ENCODE measurements at places on chromosomes 13 and 19.

DNA sequence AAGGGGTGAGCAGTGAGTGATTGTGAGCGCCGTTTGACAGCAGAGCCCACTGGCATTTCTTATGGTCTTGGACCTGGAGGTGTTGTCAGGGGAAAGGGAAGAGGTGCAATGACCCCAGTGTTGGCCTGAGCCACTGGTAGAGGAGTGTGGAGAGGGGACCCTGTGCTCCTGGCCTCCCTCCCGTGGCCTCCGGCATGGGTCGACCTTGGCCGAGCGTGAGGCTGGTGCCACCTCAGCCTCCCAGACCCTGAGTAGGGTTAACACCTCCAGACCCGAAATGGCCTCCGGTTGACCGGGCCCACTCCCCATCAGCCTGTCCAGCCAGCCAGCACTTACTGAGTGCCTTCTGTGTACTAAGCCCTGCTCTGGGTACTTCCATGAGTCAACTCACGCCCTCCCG, 6.5 kb downstream of the TRAPPC5 start:
- DNase-seq = no peak

DNA sequence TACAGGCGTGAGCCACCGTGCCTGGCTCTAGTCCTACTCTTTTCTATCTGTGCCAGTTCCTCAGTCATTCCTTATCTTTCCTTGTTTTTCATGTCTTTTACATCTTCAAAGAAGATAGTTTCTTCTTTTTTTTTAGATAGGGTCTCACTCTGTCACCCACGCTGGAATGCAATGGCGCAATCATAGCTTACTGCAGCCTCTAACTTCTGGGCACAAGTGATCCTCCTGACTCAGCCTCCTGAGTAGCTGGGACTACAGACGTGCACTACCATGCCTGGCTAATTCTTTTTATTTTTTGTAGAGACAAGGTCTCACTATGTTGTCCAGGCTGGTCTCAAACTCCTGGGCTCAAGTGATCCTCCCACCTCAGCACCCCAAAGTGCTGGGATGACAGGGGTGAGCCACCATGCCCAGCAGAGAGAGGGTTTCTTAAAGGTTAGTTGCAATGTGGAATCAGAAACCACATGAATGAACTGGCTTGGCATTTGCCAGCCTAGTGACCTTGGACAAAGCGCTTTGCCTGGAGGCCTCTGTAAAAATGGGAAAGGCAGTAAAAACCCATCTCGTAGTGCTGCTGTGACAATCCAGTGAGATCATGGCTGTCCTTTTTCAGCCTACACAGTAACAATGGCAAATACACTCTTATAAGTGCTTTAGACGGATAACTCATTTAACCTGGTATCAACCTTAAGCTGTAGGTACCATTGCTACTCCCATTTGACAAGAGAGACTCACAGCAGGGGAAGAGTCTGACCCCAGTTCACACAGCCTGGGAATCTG, 3.9 kb downstream of the ACP7 start:
- DNase-seq = no peak

DNA sequence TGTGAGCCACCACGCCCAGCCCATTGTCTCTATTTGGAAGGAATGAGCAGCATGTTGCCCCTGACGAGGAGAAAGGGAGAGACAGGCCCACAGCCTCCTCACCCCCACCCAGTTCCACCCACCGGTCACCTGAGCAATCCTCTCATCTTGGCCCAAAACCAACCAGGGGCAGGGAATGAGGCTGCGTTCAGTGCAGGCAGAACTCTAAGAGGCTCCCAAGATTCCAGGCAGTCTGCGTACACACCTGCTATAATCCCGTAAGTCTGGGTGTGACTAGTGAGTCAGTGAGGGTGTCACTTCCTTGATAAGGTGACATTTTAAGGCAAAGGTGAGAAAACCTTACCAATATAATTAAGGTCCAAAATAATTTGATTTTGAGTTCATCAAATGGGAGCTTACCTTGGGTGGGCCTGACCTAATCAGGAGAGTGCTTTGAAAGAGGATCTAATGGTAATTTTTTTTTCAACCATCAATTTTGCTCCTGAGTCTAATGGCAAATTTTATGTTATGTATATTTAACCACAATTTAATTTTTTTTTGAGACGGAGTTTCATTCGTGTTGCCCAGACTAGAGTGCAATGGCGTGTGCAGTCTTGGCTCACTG, 26.9 kb upstream of the KLF2 start:
- DNase-seq = no peak

DNA sequence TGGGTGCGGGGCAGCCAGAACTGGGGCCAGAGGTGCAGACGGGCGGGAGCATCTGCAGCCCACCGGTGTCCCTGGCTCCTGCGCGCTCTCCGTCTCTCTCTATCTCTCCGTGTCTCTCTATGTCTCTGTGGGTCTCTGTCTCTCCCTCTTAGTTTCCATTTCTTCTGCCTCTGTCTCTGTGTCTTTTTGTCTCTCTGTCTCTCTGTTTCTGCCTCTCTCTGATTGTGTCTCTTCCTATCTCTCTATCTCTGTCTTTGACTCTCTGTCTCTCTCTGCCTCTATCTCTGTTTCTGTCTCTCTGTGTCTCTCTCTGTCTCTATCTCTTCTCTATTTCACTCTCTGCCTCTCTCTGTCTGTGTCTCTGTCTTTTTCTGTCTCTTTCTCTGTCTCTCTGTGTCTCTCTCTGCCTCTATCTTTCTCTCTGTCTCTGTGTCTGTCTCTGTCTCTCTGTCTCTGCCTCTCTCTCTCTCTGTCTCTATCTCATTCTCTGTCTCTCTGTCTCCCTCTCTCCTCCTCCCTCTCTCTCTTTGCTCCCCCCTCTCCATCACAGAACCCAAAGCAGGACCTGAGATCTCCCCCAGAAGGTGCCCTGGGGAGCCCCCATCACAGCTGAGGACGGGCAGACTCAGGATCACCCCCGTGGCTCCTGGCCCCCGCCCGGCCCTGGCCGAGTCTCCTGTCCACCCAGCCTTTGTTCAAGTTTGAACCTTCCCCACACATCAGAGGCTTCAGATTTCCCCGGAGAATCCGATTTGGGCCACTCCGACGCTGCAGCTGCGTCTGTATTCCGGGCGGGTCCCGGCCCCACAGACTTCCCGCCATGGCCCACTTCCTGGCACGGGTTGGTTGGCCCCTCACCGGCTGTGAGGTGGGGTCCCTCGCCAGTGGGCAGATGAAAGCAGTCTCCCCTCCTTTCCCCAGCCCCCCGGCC, 48.6 kb upstream of the TCF3 start:
- no peak for DNase-seq

DNA sequence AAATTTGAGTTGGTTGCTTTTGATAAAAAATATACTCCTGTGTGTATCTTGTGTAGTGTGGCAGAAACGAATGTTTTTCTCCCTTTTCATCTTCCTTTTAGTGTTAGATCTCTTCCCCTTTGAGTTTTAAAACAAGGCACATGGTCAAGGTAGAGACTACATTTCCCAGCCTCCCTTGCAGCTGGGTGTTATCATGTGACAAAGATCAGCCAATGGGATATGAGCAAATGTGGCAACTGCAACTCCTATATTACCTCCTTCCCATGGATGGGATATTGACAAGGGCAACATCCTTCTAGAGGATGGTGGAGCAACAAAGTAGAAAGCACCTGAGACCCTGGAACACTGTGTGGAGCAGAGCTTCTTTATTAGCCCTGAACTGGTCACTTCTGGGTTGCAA, 42.4 kb downstream of the ADGRE3 start:
- DNase-seq = no peak

DNA sequence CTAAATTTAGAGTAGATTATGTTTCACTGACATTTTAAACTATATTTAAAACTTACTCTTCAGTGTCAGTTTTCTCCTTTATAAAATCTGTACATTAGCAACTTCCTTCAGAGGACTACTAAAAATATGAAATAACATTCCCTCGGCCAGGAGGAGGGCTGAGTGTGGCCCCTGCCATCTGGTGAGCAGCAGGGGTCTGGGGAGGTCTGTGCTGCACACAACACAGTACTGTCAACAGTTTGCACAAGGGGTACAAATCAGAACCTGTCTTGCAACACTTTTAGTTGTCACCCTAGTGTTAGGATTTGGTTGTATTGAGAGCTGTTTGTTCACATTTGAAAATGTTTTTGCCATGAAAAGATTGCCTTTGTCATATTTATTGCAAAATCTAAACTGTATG, 48.9 kb downstream of the TPP2 start:
- no peak for DNase-seq

- DNase-seq = no peak
Measured at GRCh38 chr19:37098570-37098969, 20.3 kb downstream of the ZNF420 start.

- no peak for DNase-seq
Measured at GRCh38 chr19:33797802-33798671, 1.4 kb downstream of the KCTD15 start.

GRCh38 chr19:38496603-38497487, 63.4 kb downstream of the RYR1 start:
- DNase-seq = no peak

DNA sequence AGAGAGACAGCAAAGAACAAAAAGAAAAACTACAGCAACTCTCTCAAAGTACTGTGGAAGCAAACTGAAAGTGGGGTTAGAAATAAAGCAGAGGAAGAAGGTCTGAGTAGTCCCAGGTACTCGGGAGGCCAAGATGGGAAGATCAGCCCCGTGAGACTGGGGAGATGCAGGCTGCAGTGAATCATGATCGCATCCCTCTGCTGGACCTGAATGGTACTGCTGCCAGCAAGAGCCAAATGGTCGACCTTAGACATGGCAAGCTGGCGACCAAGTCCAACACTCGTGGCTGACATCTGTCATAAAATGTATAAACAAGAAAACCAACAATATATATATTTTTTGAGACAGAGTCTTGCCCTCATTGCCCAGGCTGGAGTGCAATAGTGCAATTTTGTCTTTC, 33.7 kb upstream of the ZNF724 start:
- DNase-seq = no peak

DNA sequence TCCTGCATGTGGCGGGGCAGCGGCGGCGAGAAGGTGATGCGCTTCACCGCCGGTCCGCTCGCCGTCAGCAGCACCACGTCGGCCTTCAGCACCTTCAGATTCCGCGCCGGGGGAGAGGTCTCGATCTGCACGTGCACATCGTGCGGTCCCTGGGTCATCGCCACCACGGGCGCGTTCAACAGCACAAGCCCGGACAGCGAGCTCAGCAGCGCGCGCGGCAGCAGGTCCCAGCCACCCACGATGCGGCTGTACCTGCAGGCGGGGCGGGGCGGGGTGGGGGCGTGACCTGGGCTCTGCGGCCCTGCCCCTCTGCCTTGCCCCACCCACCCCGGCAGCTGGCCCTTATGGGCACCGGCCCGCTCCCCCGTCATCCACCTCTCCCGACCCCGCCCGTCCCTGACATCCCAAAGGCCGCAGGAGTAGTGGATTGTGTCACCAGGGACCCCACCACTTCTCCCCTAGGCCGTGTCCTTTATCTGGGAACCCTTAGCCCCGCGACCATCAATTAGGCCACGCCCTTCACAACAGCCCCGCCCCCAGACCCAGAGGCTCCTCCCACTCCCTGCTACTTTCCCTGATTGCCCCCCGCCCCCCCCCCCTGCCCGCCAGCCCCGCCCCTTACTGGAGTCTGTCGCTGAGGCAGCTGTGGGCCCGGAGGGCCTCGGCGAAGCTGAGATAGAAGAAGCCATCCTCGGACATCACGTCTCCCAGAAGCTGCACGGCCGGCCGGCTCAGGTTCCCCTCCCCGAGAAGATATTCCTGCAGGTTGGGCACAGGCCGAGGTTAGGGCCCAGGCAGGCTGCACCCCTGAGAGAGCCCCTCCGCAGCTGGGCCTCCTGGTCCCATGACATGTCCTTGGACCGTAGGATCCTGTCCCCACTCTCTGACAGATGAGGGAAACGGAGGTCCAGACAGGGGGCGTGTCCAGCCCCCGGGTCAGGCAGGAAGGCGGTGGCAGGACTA, 6.1 kb downstream of the IL4I1 start:
- no peak for DNase-seq

GRCh38 chr13:102203718-102204117, 198.1 kb downstream of the FGF14 start:
- DNase-seq = no peak

- no peak for DNase-seq
Measured at GRCh38 chr13:46396341-46396740, 9.3 kb upstream of the RUBCNL start.

DNA sequence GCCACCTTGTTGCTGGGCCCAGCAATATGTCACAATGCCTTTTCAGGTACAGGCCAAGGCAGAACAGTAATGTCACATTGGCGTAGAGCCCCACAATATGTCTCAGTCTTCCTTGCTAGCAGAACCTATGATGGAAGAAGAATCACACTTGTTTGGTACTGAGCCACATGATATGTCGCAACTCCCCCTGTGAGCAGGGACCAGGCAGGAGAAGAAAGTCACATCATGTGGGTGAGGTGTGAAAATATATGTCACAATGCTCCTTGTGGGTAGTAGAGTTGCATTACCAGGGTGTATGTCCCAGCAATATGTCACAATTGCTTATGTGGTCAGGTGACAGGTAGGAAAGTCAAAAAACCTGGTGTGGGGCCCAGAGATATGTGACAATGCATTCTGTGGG, 7.1 kb upstream of the ZNF91 start:
- no peak for DNase-seq

- DNase-seq = peak; percentile 85
Measured at GRCh38 chr19:2546128-2547032, 70.5 kb downstream of the GADD45B start.

DNA sequence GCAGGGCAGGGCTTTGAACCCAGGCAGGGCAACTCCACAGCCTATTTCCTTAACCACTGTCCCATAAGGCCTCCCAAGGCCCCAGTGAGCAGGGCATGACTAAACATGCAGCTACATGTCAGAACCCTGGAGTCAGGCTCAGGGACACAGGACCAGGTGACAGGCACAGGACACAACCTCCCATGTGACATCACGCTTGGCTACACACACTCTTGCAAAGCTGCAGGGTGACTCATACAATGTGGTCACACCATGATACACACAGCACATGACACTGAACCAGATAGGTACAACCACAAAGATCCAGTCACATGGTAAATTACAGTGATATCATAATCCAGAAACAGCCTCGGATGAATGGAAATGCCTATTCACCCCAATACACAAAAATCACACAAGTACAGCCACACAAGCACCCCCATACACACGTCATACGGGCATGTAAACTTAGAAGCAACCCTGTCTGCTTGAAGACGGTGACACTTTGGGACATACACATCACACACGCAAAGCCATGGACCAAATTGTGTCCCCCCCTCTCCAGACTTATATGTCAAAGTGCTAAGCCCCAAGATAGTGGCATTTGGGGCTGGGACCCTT, 14.5 kb downstream of the KLK4 start:
- no peak for DNase-seq

- no peak for DNase-seq
Measured at GRCh38 chr19:827314-827709, 325 bp upstream of the AZU1 start.

DNA sequence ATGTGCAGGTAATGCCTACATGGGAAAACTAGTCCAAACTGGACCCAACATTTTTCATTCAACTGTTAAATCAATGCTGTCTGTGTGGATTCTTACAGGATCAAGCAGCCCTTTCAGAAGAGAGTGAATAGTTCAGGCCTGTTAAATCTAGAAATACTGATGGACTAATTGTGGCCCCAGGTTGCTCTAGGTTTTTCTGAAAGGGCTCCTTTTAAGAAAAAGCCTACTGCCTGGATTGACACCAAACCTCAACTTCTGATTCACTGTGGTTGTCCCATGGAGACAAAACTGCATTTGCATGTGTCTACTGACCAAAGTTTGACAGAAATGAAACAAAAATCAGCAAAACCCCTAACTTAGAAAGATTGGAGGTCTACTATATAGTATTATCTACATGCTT, 437.0 kb downstream of the KLF12 start:
- no peak for DNase-seq

- no peak for DNase-seq
Measured at GRCh38 chr19:13425151-13425550, 81.1 kb downstream of the CACNA1A start.

- no peak for DNase-seq
Measured at GRCh38 chr19:14473978-14474578, 1.1 kb downstream of the PTGER1 start.
